Cardiac muscle cell (in vitro differentiated cells and primary cell): ENCODE measurements at places on chromosomes 2 and 18.

- DNase-seq = no peak
Measured at GRCh38 chr2:95062242-95063085, 37.0 kb downstream of the MAL start.

- DNase-seq = no peak
Measured at GRCh38 chr18:13428319-13428718, 209.8 kb downstream of the LDLRAD4 start.

- no peak for DNase-seq
Measured at GRCh38 chr2:59575191-59575590, 978.3 kb downstream of the BCL11A start.

GRCh38 chr2:43068631-43069517, 157.5 kb downstream of the ZFP36L2 start:
- no peak for DNase-seq

DNA sequence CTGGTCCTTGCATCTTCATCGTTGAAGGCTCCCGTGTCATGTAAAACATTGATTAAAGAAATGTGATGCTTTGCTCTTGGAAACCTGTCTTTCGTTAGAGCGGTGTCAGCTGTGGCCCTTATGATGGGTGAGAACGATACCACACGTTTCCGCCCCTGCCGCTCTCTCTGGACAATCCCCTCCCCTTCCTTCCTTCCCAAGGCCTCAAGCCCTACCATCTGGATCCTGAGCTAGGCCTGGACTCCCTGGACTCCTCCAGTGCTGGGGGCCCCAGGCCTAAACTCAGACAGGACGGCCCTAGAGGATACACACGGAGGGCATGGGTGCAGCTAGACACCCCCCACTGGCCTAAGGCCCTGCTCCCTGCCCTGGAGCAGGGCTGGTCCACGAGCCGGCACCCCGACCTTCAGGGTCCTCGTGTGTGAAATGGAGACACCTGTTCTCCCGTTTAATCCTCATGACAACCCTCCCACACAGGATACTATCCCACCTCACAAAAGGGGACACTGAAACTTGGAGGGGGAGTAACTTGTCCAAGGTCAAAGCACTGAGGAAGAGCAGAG, 13.2 kb downstream of the BIN1 start:
- no peak for DNase-seq

- DNase-seq = peak; percentile 43
Measured at GRCh38 chr2:220847589-220847988, 724.5 kb downstream of the EPHA4 start.

- peak; percentile 87 for DNase-seq
Measured at GRCh38 chr18:60549338-60549960, 176.9 kb upstream of the MC4R start.

DNA sequence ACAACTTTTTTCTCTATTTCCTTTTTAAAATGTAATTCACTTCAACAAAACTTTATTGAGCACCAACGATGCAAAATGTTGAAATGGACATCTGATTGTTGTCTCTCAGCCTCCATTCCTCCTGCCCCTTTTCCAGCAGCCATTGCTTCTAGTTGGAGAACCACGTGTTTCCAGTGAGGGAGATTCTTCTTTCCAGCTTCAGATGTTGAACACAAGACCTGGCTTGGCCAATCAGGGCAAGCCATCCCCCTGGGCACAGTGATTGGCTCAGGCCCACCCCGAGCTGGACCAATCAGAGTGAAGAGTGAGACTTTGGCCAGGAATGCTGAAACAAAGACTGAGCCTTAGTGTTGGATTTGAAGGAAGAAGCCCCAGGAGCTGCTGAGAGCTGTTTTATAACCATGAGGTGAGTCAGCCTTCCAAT, 59.0 kb downstream of the E2F6 start:
- DNase-seq = peak; percentile 72

- DNase-seq = no peak
Measured at GRCh38 chr2:113212245-113213060, 38.7 kb downstream of the PSD4 start.

GRCh38 chr2:216217904-216218260, 108.7 kb downstream of the XRCC5 start:
- no peak for DNase-seq

GRCh38 chr2:1778566-1778965, 34.3 kb upstream of the PXDN start:
- DNase-seq = no peak

GRCh38 chr2:240250985-240251847, 110.8 kb upstream of the OTOS start:
- no peak for DNase-seq

GRCh38 chr18:1526991-1527390, 622.3 kb downstream of the ADCYAP1 start:
- DNase-seq = no peak

DNA sequence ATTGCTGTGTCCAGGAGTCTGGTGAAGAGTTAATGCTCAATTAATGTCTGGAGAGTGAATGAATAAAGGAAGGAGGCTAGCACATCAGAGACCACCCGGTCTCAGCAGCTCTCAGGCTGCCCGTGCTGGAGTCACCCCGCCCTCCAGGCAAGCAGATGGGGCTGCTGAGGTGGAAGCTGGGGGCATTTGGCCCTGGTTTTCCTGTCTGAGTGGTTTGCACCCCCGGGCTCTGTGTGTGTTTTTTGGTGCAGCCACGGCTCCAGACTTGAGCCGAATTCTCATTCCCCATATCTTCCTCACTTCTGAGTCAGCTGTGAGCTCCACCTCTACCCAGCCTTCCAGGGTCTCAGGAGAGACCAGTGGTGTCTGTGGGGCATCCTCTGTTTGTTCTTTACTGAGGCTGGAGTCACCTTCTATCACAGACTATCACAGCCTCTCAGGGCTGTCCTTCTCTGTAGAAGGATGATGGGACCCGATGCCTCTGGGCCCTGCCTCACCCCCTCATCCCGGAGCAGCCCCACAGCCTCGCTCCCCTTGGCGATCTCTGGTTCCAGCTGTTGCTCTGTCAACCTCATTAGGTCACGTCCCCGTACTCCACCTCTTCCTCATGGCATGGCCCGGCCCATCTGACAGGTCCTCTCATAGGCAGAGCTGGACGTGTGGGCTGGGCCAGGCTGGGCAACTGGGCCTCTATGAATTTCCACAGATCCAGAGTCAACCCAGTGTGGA, 60.8 kb downstream of the HS1BP3 start:
- DNase-seq = no peak

GRCh38 chr2:1569879-1570450, 156.7 kb downstream of the TPO start:
- DNase-seq = no peak
